ENCODE measurements at places on chromosomes 16 and 17.

DNA sequence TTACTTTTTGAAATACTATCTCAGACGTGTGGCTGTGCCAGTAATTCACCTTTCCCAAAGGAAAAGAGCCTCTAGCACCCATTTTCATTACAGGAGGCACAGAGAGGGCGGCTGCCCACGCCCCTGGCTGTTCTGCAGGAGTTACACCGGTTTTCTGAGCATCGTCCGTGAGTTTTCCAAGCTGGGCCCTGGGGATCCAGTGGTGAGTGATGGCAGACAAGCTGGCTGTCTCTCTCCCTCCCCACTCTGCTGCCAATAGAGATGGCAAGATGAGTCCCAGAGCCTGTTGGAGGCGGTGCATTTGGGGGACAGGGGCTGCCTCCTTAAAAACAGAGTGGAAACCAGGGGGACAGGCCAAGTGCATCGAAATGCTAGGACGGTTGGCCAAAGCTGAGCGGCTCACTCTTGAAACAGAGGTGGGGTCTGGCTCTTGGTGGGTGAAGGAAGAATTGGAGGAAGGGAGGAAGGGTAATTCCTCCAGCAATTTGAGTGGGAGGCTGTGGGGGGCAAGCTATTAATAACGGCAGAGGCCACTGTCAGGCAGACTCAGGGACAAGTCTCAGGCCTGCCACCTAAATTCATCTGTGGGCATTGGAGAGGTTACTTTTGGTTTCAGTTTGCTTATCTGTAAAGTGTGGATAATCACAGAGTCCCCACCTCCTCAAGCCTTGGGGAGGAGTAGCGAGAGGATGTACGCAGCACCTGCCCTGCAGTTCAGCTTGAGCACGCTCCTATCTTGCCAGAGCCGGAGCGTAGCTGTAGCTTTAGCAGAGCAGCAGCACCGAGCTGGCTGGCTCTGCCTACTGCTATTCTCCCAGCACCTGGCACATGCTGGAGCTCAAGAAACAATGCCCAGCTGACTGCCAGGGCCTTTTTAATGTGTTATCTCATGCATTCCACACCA, 7.5 kb upstream of the NOS2 start:
- no peak for DNase-seq

GRCh38 chr16:27244363-27244755, 24.2 kb downstream of the NSMCE1 start:
- no peak for DNase-seq

GRCh38 chr17:39069114-39069756, 82.2 kb downstream of the PLXDC1 start:
- no peak for DNase-seq

DNA sequence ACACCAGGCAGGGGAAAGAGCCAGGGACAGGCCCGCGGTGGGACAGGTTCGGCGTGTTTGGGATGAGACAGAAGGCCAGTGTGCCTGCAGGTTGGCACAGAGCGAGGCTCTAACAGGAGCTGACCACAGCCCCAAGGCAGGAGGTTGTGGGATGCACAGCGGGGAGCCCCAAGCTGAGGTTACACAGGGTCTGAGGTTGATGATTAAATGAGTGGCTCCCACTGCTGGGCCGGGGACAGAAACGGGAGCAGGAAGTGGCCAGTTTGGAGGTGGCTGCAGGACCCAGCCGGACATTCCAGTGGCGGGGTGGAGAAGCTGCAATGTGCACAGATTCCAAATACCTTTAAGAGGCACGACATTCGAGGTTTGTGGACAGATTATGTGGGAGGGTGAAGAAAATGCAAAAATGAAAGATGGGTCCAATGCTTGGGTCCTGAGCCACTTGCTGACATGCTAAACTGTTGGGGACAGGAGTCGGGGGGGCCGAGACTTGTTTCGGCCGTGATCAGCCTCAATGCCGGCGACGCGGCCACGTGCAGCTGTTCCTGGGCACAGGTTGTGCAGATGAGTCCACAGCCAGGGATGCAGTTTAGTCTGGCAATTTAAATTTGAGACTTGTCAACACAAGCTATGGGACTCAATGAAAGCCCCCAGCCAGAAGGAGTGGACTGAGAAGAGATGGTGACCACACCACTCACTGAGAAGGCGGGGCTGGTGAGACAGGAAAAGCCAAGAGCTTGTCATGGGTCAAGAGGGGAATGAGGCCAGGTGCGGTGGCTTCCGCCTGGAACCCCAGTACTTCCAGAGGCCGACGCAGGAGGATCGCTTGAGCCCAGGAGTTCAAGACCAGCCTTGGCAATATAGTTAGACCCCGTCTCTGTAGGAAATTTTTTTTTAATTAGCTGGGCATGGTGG, 8.7 kb downstream of the ENPP7 start:
- DNase-seq: no peak

DNA sequence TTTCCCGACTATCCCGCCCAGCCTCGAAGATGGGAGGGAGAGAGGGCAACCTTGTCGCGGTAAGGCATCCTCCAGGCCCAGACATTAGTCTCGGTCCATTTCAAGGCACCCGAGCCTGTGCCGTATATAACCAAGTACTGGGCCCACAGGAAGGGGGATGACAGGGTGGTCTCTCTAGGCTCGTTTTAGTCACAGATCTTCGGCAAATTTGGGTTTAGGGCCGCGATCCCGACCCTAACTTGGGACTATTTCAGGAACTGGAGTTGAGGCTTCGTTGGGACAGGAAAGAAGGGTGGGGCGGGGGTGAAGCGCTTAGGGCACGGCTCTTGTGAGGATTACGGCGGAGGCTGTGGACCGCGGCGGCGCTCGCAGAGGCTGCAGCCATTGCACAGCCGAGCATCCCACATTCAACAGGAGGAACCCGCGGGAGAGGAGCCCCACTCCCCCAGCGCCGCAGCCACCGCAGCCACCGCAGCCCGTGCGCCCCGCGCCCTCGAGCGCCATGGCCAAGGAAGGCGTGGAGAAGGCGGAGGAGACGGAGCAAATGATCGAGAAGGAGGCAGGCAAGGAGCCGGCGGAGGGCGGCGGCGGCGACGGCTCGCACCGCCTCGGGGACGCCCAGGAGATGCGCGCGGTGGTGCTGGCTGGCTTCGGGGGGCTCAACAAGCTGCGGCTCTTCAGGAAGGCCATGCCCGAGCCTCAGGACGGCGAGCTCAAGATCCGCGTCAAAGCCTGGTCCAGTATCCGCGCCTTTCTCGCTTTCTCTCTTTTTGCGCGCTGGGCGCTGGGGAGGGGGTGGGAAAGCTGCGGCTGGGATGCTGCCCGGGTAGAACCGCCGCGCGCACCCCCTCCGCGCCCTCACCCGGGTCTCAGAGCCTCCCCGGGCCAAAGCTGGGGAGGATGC, at the start of gene VAT1L:
TSS of gene VAT1L (plus strand) at position 384 of the 904 bp plus-strand sequence. CDS start at position 503, 119 bp downstream.
- no peak for DNase-seq

GRCh38 chr17:50817838-50818237, 17.5 kb upstream of the WFIKKN2 start:
- no peak for DNase-seq

- DNase-seq: no peak
Observed at GRCh38 chr17:78416791-78417530, 38.5 kb downstream of the PGS1 start.

DNA sequence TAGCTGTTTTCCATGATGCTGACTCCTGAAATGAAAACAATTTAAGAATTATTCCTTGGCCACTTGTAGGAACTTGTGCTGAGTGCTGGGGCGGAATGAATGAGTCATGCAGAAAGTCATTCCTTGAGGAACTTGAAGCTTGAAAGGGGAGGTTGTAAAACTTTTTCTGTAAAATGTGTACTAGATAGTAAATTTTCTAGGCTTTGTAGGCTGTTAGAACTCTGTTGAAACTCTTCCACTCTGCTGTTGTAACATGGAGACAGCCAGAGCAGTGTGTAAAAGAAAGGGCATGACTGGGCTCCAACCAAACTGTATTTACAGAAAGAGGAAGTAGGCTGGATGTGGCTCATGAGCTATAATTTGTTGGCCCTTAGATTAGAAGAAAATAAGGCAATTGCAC, 46.1 kb downstream of the ABCA8 start:
- DNase-seq: no peak

DNA sequence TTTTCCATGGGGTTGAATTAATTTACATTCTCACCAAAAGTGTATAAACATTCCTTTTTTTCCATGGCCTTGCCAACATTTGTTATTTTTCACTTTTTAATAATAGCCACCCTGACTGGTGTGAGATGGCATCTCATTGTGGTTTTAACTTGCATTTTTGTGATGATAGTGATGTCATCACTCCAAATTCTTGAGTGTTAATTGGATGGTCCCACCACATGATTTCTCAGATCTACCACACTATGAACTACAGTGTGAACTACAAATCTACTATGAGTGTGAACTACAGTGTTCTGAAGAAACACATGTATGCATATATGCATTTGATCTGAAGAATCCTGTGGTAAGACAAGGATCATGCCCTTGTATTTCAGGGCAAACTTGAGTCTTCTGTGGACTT, 340.1 kb downstream of the ABCC12 start:
- DNase-seq: no peak

- DNase-seq: no peak
Observed at GRCh38 chr16:71379711-71380110, 21.2 kb downstream of the CALB2 start.

GRCh38 chr16:79395591-79395990, 204.9 kb downstream of the MAF start:
- DNase-seq: no peak

DNA sequence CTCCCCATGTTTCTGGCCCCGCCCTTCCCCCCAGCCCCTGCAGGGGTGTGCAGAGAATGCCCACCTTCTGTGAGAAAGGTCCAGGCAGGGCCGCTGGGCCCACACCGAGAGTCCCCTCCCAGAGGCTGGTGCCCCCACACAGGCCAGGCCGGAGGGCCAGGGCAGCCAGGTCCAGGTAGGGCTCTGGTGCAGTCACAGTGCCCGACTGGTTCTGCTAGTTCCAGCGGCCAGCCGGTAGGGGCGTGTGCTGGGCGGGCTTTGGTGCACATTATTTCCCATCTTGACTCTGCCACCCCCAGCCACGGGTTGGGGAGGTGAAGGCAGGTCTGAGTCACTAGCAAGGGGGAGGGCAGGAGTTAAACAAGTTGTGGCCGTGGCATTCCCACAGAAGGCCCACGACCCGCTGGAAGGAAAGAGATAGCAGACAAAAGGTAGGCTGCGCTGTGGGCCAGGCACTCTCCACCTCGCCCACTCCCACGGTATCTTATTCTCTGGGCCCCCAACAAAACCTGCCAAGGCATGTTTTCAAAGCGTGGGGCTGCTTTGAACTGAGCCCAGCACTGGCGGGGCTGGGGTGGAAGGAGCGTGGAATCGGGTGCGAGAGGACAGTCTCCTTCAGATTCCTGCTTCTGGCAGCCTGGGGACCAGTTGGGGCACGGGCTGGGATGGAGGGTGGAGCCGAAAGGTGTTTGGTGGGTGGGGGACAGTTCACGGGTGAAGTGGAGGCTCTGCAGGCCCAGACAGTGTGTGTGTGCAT, 1.9 kb downstream of the EPN3 start:
- peak; percentile 15 for DNase-seq

DNA sequence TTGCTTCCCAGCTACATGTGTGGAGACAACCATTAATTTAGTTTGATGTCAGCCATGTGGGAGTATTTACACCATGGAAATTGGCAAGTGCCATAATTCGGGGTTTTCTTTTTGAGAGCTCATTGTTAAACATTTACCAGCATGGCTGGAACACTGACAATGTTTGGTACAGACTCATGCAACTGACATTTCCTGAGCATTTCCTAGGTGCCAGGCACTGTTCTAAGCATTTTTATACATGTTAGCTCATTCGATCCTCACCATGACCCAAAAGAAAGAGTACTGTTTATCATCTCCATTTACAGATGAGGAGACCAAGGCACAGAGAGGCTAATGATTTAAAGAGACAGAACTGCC, 86.9 kb downstream of the FOXL1 start:
- no peak for DNase-seq

GRCh38 chr16:15033309-15033707, 22.6 kb downstream of the NTAN1 start:
- DNase-seq: no peak

DNA sequence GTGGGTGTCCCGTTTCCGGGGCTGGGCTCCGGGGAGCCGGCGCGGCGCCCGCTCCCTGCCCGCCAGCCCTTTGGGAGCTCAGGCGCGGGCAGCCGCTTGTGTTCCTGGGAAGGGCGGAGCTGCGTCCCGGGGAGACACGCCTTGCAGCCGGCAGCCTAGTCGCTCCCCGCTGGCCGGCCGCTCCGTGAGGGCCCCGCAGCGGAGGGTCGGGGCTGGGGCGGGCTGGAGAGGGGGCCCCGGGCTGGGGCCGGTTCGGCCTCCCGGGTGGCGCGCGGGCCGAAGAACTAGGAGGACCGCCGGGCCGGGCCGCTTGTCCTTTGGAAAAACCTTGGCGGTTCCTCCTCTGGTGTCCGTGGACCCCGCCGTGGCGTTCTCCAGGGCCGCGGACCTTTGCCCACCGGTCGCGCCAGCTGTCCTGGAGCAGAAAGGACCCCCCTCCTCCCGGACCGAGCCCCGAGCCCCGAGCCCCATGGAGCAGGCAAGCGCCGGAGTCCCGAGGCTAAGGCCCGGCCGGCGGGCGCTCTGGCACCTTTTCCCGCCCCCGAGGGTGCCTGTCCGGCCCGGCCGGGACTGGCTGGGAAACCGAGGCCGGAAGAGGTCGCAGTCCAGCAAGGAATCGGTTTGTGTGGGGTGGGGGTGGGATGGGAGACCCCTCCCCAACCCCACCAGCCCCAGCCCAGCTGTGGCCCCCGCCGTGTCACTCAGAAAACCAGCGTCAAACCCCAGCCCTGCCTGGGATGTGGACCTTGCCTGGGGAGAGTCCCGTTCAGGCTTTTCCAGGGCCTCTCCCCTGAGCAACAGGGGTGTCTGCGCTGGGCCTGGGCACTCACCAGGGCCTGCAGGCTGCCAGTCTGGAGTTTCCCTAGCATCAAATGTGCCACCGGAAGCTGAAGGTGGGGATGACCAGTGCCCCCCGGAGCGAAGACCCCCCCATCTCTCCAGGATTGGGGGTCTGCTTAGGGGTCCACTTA, 6.8 kb upstream of the TBC1D3B start:
- DNase-seq: no peak

DNA sequence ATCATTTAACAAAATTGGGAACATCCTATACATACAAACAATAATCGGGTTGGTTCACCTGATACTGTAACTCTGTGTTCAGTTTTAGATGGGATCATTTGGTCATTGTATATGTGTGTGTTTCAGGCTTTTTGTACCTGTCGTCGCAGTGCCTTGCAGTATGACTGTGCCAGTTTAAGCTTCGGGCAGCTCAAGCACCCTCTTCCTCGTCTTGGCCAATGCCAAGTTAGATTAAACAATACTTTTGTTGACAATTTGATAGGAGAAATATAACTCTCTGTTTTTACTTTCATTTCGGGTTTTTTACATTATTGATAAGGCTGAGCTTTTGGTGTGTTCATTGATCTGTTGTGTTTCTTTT, 37.0 kb upstream of the ARHGAP17 start:
- DNase-seq: no peak

GRCh38 chr16:46862555-46863447, 21.4 kb upstream of the GPT2 start:
- DNase-seq: no peak

GRCh38 chr17:75334723-75335122, 45.5 kb upstream of the SLC25A19 start:
- DNase-seq: no peak

GRCh38 chr17:18241229-18241871, 15.9 kb downstream of the LLGL1 start:
- no peak for DNase-seq

GRCh38 chr16:1330931-1331711, 2.3 kb upstream of the BAIAP3 start:
- no peak for DNase-seq
